NCI-H1436 (cell line): ENCODE measurements at places on chromosomes 12 and 14.

DNA sequence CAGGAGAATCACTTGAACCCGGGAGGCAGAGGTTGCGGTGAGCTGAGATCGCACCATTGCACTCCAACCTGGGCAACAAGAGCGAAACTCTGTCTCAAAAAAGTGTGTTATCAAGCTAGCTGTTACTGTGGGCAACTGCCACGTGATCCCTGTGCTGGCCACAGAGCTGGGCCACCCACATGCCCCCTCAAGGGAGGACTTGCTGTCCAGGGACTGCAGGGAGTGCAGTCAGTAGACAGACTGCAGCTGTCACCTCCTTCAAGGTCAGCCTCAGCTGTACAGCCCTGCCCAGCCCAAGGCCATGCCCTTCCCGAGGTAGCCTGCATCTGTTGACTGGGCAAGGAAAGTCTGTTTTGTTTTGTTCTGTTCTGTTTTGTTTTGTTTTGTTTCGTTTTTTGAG, 46.6 kb upstream of the BICDL1 start:
- no peak for DNase-seq

DNA sequence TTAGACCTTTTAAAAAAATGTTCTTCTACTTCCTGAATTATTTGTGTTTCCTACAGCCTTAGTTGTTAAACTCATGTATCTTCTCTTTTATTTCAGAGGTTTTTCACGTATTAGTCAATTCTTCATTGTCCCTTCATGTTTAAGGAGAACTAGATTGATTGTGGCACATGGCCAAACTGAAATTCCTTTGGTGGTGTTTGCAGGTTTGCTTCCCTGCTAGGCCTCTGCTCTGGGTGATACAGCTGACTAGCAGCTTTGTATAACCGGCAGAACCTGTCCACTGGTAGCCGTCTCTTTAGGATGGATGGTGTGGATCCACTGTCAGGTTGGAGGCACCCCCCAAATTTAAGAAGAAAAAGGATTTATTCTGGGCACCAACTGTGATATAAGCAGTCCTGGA, 262.1 kb downstream of the FBXL14 start:
- DNase-seq: no peak

GRCh38 chr14:61026526-61026925, 45.5 kb downstream of the SLC38A6 start:
- DNase-seq: no peak

GRCh38 chr14:104697892-104698583, 8.6 kb downstream of the INF2 start:
- DNase-seq: no peak

- DNase-seq: no peak
These were observed 25.7 kb downstream of the SERPINA1 start for GRCh38 chr14:94362614-94363133.

DNA sequence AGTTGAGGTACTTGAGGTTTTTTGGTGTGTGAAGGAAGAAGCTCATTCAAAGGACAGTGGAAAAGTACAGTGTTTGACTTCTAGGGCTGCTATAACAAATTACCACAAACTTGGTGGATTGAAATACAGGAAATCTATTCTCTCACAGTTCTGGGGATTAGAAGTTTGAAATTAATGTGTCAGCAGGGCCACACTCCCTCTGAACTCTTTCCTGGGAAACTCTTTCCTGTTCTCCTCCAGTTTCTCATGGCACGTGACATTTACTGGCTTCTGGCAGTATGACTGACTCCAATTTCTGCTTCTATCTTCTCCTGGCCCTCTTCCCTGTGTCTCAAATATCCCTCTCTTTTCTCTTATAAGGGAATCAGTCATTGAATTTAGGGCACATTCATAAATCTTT, 160.2 kb downstream of the CCDC91 start:
- DNase-seq: no peak

- DNase-seq: no peak
These were observed 550.1 kb downstream of the SLC6A15 start for GRCh38 chr12:84362552-84362897.

- no peak for DNase-seq
These were observed 1239.0 kb downstream of the SLC16A7 start for GRCh38 chr12:60834806-60835205.

DNA sequence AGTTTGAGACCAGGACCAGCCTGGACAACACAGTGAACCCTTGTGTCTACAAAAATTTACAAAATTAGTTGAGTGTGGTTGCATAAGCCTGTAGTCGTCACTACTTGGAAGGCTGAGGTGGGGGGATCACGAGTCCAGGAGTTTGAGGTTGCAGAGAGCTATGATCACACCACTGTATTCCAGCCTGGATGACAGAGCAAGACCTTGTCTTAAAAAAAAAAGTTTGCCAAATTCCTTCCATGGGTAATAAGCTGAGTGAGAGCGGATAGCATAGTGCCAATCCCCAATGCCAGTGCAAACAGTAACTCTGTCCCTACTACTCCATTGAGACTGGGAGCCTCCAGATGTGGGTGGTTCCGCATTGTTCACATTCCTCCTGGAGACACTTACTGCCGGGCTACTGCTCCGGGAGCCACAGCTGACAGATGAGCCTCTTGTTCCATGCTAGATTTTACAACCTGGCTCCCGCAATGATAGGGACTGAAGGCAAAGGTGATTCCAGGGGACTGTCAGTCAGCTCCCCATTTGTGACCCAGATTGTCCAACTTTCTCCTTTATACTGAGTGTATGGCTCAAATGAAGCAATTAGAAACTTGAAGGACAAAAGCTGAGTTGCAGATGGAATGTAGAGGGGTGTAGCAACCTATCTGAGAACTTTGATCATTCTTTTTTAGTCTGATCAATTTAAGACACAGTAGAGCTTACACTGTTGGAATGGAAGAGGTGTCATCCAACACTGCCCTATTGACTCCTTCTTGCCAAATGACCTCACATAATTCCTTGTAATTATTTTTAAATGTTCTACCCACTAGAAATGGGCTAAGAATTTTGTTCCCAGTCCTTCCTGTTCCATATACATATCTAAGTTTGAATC, 13.4 kb upstream of the FRMD6 start:
- no peak for DNase-seq

DNA sequence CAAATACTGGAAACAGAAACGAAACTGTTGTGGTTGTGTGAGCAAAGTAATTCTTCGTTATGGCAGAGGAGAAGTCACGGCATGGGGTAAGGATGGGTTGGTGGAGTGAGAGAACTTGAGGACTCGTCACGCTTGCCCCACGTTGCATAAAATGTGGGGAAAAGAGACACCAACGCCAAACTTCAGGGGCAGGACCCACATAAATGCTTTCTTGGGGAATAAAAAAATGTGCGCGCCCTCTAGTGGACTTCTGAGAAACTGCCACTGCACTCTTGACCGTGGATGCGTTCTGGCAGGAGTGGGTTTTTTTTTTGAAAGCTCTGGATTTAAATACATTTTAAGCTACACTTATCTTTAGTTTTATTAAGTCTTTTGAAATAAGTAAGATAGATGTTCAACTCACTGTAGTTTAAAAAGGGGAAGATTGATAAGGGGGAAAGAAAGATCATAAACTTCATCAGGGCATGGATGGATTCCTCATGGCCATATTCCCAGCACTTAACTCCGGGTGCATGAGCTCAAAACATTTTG, 4.1 kb upstream of the IGF1 start:
- DNase-seq: peak; percentile 22

GRCh38 chr14:62864588-62864987, 180.7 kb downstream of the KCNH5 start:
- no peak for DNase-seq

DNA sequence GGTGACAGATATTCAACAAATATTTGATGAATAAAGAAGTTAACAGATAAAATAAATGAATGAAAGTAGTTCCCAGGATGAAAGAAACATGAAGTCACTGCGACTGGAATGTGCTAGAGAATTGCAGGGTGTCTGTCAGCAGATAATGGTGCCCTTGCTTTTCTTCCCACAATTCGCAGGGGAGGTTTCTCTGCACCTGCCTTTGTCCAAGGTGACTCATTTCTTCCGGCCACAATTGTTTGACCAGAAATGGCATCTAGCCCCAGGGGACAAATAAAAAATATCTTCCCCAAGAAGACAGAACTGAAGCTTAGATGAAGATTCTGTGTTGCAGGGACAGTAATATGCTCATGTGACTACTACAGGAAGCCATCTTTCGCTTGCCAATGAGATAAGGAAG, 316.1 kb upstream of the TBX3 start:
- peak; percentile 69 for DNase-seq

- DNase-seq: no peak
These were observed 578 bp downstream of the DCAF5 start for GRCh38 chr14:69152181-69152901.

GRCh38 chr12:66242311-66242710, 53.3 kb downstream of the IRAK3 start:
- DNase-seq: no peak

DNA sequence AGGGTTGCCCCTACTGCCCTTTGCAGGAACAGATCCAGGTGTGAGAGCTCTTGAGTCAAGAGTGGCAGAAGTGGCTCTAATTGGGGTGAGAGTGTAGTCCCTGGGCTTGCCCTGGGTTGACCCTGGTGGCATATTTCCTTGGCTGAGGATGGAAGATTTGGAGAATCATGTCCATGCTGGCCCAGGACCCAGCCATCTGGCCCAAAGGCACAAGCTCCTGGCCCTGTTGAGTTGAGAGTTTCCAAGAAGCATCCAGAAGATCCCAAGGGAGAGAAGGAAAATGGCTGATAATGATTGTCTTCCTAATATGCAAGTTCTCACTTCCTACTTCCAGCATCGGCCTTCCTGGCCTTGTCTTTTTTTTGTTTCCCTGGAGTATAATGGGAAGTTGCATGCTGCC, 55.5 kb upstream of the SRSF5 start:
- no peak for DNase-seq

- DNase-seq: no peak
These were observed 71.7 kb upstream of the KICS2 start for GRCh38 chr12:64293654-64294364.

DNA sequence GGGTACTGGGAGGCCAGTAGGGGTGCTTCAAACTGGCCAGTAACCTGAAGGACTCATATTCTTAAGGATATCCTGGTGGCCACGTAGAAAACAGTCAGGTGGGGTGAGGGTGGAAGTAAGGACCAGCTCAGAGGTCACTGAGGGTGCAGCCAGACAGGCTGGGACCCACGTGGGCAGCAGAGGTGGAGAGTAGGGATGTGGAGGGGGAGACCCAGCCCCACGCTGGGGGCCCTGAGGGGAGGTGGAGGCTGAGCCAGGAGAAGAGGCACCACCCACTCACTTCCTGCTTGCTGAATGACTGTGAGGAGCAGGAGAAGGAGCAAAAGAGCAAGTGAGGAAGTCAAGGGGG, 12.6 kb upstream of the SERPINA3 start:
- DNase-seq: no peak

DNA sequence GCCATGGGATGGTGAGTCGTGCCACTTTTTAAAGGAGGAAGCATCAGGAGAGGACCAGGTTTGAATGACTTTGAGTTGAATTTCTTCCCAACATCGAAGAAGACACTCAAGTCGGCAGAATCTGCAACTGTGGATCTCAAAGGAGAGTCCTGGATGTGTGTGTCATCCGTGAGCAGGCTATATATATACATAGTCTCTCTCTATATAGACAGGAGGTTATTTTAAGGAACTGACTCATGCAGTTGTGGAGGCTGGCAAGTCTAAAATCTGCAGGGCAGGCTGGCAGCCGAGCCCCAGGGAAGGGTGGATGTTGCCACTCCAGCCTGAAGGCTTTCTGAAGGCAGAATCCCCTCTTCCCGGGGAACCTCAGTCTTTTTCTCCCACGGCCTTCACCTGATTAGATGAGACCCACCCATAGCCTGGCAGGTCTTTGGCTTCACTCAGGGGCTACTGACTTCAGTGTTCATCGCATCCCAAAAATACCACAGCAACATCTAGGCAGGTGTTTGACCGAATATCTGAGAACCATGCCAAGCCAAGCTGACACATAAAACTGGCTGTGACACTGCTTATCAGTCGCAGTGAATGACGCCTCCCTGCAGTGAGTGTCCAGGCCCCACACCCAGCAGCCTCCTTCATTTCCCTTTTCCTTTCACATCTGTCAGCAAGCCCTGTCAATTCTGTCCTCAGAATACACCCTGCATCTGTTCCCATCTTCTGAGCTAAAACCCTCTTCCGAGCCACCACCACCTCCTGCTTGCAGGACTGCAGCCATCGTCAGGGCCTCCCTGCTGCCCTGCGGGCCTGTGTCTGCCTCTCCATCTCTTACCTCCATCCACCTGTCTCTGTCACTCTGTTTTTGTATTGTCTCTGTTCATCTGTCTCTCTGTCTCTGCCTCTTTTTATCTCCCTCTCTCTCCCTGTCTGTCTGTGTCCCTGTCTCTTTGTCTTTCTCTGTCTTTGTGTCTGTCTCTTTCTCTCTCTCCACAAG, 54.0 kb downstream of the ZNF664 start:
- DNase-seq: no peak

DNA sequence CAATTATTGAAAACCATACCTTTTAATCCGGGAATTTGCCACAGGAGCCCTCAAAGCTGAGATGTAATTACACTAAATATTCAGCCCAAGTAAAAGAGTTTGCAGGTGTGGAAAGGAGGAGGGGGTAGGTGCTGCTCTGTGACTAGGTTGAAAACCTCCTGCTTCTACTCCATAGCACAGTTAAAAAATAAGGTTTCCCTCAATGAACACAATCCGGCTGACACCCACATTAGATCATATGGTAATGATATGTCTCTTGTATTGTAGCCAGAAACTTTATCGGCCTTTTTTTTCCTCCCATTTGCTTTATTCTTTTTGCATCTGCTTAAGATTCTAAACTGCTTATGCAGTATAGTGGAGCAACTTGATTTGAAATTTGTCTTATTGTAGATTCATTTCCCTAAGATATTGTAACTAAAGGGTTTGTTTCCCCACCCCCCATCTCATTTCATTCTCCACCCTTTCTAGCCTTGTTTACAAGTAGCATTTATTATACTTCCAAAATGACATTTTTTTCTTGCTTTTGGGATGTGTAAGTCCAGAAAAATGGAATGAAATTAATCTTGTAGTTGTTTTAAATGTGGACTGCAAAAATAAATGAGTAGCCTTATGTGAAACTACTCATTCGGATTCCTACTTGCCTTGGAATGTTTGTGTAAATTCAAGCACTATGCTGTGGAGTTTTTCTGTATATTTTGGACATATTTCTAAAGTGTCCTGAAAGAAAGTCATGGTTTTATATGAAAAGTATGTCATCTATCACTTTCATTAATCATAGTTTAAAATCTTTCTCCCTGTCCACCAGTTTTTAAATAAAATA, at the start of gene DCN:
TSS of gene DCN (minus strand) at position 182 of the 820 bp plus-strand sequence. CDS start 4,265 bp downstream, outside the sequence.
- DNase-seq: no peak

GRCh38 chr14:104610749-104611310, 6.3 kb upstream of the TMEM179 start:
- DNase-seq: no peak

GRCh38 chr14:21069388-21070082, 569 bp upstream of the ARHGEF40 start:
- DNase-seq: no peak

GRCh38 chr12:105978686-105979085, 160.1 kb downstream of the NUAK1 start:
- DNase-seq: no peak

GRCh38 chr14:97299661-97300060, 502.5 kb downstream of the VRK1 start:
- no peak for DNase-seq

- DNase-seq: no peak
These were observed 547.3 kb downstream of the BCL11B start for GRCh38 chr14:98724734-98725133.
